Dermis blood vessel endothelial cell (primary cell): ENCODE measurements at places on chromosomes 11 and 22. TPM values are rescaled to one million over a fixed set of nuclear protein-coding genes. Genes with fewer than 3 reads are reported as not detected.

DNA sequence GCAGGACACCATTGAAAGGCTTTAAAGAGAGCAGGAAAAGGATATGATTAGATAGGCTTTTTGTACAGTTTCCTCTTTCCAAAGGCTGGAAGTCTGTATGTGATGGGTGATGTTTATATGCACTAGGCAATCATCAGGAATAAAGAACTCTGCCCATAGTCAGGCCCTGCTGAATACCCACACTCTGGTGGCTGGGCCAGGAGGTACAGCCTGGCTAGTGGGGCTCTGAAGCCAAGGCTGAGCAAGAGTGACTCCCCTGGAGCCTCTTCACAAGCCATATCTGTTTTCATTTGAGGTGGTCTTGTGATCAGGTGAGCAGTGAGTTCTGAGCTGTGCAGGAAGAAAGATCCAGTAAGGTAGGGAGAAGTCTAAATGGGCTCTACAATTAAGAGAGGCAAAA, 539.9 kb upstream of the CCDC90B start:
- DNase-seq = no peak

- no peak for DNase-seq
Observed at GRCh38 chr11:61922539-61922938, 5.2 kb upstream of the RAB3IL1 start.

GRCh38 chr11:2932850-2933251, 3.6 kb upstream of the PHLDA2 start:
- DNase-seq = peak; percentile 40

- DNase-seq = no peak
Observed at GRCh38 chr11:13287681-13288080, 10.1 kb downstream of the BMAL1 start.

- peak; percentile 59 for DNase-seq
Observed at GRCh38 chr11:34356913-34357700, 703 bp downstream of the ABTB2 start.

- peak; percentile 44 for DNase-seq
Observed at GRCh38 chr11:128424851-128425285, 162.5 kb downstream of the ETS1 start.

GRCh38 chr11:87219266-87219665, 181.5 kb downstream of the TMEM135 start:
- DNase-seq = no peak

GRCh38 chr11:97525273-97525672, 1135.5 kb downstream of the JRKL start:
- no peak for DNase-seq

GRCh38 chr11:2589538-2589934, 110.3 kb downstream of the KCNQ1OT1 start:
- DNase-seq = no peak

DNA sequence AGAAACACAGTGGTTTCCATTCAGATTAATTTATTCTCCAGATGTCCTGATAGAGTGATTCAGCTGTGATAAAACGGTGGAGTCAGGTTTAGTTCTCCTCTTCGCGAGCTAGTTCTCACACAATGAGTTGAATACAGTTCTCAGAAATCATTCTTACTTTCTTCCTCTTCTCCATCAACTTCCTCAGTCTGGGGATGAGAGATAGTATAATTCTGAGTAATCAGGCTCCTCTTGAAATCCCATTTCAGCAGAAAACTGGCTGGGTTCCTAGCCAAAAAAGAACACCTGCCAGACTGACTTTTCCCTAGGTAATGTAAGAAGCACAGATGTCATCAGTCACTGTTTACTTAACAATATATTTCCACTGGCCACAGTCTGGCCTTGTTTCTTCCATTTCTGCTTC, 76.7 kb downstream of the SVIP start:
- DNase-seq = no peak

GRCh38 chr22:17101475-17102296, 16.9 kb downstream of the IL17RA start:
- DNase-seq = no peak

DNA sequence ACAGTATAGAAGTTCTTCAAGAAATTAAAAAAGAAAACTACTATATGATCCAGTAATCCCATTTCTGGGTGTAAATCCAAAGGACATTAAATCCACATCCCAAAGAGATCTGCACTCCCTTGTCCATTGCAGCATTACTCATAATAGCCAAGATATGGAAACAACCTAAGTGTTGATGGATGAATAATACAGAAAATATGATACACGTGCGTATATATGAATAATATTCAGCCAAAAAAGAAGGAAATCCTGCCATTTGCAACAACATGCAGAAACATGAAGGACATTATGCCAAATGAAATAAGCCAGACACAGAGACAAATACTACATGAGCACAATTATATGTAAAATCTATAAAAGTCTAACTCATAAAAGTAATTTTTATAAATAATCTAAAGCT, 306.3 kb upstream of the ANO3 start:
- no peak for DNase-seq

DNA sequence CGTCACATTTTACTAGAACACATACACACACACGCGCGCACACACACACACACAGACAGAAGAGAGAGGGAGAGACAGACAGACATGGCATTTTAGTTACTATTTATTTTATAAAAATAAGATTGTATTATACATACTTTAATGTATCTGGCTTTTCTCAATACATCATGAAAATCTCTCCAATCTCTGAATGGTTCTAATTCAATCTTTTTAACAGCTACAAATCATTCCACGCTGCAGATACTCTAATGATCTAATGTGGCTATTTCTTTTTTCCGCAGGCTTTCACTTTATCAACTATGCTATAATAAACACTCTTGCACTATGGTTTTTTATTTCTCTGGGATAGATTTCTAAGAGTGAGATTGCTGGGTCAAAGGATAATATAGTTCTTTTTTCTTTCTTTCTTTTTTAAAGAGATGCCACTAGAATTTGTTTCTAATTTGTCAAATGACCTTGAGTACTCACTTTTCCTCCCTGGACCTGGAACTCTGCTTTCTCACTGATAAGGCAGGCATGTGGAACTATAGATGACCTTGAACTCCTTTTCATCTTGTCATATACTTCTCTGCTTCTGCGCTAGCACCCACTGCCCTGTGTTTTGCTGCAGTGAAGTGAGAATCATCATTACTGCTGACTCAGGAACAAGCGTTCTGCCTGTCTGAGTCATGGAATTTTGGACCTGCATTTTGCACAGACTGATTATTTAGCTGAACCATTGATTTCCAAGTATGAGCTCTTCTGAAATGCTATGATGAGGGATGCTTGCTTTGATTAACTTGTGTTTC, 4.9 kb upstream of the SLC6A5 start:
- no peak for DNase-seq

GRCh38 chr22:45997077-45997776, 20.3 kb upstream of the WNT7B start:
- peak; percentile 97 for DNase-seq

GRCh38 chr11:79088967-79089366, 351.9 kb downstream of the TENM4 start:
- no peak for DNase-seq

- DNase-seq = no peak
Observed at GRCh38 chr11:25441421-25441820, 890.5 kb upstream of the ANO3 start.

The OR5P2 gene
- total RNA-seq = not detected in 2 replicates

The USH1C gene
- not detected in 2 replicates for total RNA-seq

The GGT1 gene
- total RNA-seq = 2.2 and 2.6 TPM in 2 replicates

The MACROD1 gene
- total RNA-seq = 17.5 and 29.3 TPM in 2 replicates
